Left kidney (tissue), 8 donors: ENCODE measurements at places on chromosomes 3 and 15.

GRCh38 chr3:108182339-108182738, 39.9 kb downstream of the IFT57 start:
- no peak for DNase-seq

DNA sequence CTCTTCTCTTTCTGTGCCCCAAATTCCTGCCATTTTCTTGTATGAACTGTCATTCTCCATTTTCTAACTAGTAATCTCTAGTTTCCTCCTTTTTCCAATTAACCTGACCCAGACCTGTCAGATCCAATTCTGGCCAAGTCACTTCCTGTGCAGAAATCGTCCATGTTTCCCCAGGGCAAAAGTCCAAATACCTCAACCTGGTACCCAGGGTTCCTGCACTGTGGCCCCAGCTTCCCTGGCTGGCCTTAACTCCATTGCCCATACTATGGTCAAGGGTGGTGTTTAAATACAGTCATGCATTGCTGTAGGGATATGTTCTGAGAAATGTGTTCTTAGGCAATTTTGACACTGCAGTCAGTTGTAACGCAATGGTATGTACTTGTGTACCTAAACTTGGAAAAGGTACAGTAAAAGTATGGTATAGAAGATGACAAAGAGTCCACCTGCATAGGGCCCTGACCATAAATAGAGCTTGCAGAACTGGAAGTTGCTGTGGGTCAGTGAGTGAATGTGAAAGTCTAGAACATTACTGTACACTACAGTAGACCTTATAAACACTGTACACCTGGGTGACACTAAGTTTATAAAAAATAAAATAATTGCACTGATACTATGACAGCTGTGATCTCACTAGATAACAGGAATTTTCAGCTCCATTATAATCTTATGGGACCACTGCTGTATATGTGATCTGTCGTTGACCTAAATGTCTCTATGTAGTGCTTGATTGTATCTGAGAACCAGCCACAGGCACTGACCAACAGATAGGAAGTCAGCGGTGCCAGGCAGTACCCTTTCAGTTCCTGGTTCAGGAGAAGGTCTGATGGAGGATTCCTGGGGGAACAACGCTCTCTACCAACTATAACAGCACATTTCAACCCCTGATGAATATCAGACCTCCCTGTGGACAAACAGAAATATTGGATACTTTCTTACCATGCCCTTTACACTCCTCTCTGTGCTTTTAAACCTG, 336.1 kb upstream of the PROK2 start:
- no peak for DNase-seq

DNA sequence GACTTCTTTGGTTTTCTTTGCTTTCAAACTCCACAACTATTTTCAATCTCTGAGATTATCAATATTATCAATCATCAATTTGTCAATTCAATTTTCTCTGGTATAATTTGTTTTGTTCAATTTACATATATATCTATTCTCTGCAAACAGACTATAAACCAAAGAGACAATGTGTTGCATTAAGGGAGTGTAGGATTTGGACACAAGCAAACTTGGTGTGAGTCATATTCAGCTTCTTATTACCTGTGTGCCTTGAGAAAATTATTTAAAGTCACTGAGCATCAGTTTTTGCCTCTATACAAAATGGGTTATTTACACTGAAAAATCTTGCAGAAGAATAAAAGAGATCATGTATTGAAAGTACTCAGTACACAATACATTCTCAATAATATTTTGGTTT, 177.8 kb downstream of the NECTIN3 start:
- DNase-seq = no peak

DNA sequence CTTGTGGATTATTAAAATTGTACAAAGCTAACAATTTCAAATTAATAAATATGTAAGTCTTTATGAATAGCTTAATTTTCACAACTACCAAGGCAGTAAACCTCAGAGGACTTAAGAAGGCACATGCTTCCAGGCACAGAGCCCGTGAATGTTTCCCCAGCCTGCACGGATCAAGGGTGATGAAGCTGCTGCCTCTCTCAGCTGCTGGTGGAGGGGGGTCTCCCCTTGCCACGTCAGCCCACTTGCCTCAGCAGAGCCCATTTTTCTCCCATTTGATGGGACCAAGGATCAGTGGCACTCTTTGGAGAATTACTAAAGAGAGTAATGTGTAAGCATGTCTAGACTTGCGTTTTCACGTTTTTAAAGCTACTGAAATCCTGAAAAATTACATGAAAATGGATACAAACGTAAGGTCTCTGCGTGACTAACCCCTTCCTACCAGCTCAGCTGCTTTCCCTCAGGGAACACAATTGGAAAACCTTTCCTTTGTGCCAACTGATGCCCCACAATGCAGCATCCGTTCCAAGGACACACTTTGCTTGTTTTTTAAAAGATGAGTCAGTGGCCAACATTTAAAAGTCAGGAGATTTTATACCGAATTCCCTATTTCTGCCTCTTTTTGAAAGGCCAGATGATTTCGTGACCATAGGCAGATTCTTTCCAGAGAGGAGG, 494.1 kb downstream of the GABRG3 start:
- no peak for DNase-seq

- DNase-seq = no peak
Measured at GRCh38 chr15:22895465-22896190, 57.2 kb downstream of the NIPA2 start.
